ENCODE measurements at places on chromosomes 1 and 21.

- no peak for DNase-seq
These were observed 3.6 kb upstream of the TNFSF4 start for GRCh38 chr1:173210716-173211231.

GRCh38 chr21:17988102-17988437 is 168.9 kb upstream of the C21orf91 start:
- no peak for DNase-seq

DNA sequence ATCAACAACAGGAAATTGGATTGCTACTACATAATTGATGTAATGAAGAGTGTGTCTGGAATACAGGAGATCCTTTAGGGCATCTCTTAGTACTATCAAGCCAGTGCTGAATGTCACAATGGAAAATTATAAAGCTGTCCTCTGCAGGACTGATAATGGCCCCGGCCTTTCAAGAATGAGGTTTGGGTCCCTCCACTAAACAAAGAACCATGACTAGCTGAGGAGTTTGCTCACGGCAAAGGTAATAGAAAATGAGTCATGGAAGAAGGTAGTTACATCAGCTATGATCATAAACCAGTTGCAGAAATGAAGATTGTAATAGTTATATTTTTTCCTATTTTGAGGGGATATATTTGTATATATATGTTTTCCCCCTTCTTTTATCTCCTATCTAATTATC is 145.8 kb downstream of the KCNJ6 start:
- no peak for DNase-seq

- DNase-seq, result no peak
These were observed 351.9 kb downstream of the ADGRL2 start for GRCh38 chr1:82152356-82153271.

DNA sequence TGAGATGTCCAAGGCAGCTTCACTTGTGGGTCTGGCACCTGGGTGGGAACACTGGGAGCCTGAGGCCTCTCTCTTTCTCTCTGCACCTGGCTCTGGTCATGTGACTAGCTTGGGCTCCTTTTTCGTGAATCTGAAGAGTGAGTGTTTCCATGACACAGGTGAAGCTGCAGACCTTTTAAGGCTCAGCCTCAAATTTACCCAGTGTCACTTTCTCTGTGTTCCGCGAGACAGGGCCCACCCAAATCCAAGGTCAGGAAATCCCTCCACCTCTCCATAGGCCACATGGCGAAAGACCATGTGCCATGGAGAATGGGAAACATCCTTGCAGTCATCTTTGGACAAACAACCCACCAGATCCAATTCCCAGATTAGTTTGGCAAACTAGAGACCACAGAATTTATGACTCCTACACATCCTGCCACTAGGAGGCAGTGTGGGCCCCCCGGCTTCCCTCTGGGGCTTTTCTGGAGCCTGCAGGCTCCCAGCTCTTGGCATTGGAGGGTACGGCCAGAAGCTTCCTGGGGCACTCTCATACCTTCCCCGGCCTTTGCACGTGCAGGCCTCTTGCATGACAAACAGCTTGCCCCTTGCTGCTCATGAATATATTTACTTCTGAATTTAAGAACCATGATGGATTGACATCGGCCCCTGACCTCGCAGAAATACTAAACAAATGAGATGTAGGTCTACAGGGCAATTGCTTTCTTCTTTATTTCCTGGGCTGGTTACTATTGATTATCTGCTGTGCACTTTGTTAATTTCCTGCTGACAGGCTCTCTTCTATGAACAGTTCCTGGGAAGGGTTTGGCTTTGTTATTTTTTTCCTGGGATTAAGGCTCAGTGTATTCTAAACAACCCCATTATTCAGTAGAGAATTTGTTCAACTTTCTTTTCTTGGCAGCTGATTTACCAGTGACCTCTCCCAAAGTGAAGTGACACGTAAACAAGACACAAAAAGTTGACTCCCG is 180.7 kb downstream of the KAZN start:
- peak; percentile 22 for DNase-seq

Data from stimulated activated CD8-positive, alpha-beta memory T cell treated with anti-CD3 and anti-CD28 coated beads, Interleukin-2, amount 100 ng/mL, for 48 hours (primary cell).